Foreskin keratinocyte (primary cell): ENCODE measurements at places on chromosomes 11 and 22. TPM values are rescaled to one million over a fixed set of nuclear protein-coding genes. Genes with fewer than 3 reads are reported as not detected.

The ROM1 gene
- total RNA-seq, result 1.0 and 1.2 TPM in 2 replicates

GRCh38 chr11:113387605-113388211 lies at the start of gene ANKK1:
ANKK1 (plus strand) TSS chr11:113387779; CDS start chr11:113387885, 106 bp downstream.
- DNase-seq, result no peak

GRCh38 chr11:27673979-27674663 lies 26.1 kb downstream of the BDNF start:
- peak; percentile 60 for DNase-seq

GRCh38 chr11:87298155-87298554 lies 260.4 kb downstream of the TMEM135 start:
- DNase-seq, result no peak

- DNase-seq, result no peak
These were observed 35.9 kb downstream of the KIAA0930 start for GRCh38 chr22:45204819-45205218.

DNA sequence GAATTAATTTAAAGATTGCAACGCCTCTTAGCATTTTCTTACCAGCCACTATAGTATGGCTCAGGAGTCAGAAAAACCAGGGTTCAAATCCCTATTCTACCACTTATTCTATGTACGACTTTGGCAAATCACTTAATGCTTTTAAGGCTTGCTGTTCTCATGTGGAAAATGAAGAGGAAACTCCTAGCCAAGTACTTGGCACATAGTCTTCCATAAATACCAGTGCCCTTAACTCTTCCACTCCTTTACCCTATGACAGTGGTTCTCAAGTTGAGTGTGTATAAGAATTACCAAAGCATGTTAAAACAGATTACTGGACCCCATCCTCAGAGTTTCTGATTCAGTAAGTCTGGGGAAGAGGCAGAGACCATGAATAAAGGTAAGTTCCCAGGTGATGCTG lies 107.6 kb downstream of the RBFOX2 start:
- DNase-seq, result no peak
